ENCODE measurements at places on chromosomes 5 and 9.

- DNase-seq: no peak
Measured at GRCh38 chr5:167565189-167565954, 726.1 kb upstream of the WWC1 start.

GRCh38 chr9:36093384-36093783, 43.1 kb upstream of the GLIPR2 start:
- DNase-seq: no peak

GRCh38 chr5:83253720-83254119, 176.4 kb downstream of the XRCC4 start:
- DNase-seq: no peak

DNA sequence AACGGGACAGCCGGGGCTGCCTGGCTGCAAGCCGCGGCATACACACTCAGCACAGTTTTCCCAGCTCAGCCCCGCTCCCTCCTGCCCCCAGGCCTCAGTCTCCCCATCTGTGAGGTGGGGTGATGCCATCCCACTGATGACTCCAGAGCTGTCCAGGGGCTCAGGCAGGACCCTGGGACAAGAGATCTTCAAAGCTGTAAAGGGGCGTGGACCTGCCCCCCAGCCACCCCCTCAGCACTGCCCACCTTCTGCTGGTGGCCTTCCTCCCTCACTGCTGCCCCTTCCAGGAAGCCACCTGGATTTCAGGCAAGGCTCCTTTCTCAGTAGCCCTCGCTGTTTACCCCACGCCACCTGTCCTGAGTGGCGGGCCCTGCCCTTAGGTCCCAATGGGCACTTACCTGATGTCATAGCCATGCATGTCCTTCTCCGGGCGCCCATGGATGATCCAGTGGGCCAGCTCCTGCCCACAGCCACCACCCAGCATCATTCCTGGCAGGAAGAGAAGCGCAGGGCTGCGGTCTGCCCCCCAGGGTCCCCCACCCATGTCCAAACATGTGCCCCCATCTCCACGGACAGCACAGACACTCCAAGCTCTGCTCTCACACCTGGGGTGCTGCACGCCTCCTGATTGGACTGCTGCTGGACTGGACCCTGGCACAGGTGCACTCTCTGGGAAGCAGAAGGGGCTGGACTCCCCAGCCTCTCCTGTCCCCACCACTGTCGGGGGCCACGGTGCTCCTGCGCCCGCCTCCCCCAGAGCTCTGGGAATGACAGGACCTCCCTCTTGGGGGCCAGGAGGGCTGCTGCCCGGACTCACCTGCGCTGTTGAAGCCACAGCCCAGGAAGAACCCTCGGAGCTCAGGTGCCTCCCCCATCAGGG, 25.7 kb downstream of the SARDH start:
- no peak for DNase-seq

DNA sequence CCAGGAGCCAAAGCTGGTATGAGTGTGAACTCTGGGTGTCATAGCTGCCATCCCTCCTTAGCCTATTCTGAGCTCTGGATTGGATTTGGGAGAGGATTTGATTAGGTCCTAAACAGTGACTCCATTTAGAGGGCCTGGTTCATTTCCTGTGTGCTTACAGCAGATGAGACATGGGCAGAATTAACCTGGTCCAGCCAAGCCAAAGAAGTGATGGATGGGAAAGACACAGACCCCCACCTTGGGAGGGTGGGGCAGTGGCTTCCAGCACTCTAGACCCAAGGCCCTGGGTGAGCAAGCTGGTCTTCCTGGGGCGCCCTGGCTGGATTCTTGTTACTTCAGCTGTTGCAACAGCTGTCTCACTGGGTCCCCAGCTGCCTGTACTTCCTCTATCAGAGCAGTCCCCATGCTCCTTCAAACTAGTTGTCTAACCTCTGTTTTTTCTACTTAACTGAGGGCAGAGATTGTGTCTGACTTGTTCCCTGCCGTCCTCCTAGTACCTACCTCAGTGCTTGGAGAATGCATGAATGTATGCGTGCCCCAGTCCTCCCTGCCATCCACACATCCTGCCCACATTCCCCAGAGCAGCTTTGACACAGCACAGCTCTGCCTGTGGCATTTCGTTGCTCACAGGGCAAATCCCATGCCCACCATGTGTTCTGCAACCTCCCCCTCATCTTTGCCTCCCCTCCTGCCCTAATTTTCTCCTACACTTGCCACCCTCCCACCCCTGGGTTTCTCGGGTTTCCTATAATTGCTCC, 115.9 kb downstream of the RGS3 start:
- DNase-seq: peak; percentile 77

- DNase-seq: peak; percentile 16
Measured at GRCh38 chr5:109688630-109688969, 1.1 kb upstream of the MAN2A1 start.

- no peak for DNase-seq
Measured at GRCh38 chr5:101677961-101678360, 618.1 kb downstream of the SLCO4C1 start.

DNA sequence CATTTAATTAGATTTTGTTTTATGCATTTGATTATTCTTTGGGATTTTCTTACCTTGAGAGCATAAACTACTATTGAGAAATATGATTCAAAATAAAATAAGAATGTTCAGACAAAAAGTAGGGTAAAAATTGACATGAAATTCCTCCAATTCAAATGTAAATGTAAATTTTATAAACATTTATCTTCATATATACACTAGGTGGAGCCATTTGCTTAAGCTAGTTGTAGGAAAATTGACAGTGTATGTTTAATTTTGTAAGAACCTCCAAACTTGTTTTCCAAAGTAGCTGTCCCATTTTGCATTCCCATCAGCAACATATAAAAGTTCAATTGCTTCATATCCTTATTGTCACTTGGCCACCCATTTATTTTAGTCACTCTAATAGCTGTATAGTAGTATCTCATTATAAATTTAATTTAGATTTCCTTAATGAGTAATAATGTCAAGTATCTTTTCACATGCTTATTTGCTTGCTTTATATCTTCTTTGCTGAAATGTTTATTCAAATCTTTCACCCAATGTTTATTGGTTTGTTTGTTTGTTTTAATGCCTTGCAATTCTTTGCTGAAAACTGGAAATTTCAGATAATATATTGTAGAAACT, 37.6 kb upstream of the SLCO6A1 start:
- no peak for DNase-seq

DNA sequence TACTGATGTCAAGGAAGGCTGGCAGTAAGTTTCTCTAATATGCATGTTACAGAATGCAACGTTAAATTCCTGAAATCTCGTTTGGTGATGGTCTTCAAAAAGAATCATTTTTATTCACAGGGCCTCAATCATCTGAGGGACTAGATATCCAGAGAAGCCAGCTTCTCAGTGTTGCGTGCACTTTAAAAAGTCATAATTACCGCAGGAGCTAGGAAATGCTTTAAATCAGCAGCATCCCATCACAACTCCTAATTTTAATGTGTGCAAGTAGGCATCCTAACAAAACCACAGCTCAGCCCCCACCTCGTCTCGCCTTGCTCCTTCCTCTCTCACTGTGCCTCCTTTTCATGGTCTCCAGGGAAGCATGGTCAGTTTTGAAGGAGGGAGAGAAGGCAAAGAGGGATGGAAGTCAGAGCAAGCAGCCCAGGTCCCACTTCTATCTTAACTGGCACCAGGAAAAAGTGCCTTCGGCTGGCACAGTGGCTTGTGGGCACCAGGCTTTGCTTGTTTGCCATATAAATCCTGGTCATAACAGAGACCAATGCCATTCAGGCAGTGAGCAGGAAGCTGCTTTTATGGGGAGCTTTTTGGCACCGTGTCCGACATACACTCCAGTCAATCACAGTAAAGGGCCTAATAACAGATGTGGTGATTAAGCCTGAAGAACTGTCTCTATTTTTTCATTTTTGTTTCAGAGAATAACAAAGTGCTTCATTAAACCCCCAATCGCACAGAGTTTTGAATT, 21.4 kb downstream of the MEGF10 start:
- no peak for DNase-seq

DNA sequence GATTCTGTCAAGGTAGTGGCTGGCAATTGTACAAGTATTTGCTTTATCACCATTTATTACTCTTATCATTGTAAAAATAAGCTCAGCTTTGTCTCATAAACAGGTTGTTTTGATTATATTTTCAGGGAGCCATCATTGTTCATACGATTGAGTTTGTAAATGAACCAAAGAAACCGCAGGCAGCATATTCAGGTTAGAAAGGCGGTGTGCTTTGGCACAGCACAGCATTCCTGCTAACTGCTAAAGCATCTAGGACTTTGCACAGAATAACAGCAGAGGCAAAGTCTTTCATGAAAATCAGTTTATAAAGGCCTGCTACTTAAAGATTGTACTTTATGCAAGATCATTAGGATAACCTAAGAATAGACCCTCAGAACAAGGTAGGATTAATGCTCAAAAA, 281.5 kb upstream of the SLC24A2 start:
- no peak for DNase-seq

DNA sequence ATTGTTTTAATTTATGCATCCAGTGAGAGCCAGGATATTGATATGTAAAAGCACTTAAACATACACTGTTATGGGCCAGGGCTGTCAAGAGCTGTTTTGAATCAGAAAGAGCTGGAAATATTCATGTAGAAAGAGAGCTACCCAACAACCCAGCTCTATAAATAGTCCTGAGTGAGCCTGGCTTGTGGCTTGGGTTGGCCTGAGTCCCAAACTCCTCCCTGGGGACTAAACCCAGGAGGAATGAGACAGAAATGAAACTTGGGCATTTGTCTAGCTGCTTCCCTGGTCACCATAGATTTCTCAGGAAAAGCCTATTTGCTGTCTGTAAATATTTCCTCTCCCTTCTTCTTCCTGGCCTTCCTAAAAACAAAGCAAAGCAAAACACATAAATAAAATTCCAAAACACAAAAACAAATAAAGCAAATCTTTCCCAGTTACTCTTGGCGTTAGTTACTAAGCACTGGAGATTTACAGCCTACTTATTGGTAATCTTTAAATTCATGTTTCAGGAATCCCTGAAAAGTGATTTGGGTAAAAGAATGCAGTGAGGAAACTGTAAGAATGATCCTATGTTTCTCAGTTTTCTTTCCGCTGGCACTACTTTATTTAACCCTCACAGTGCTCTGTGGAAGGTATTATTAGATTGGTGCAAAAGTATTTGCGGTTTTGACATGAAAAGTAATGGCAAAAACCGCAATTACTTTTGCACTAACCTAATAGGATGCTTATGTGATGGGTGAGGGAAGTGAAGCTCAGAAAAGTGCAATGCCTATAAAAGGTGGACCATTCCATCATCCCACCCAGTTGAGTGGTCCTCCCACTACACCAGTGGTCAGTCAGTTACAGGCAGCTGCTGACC, 111.8 kb downstream of the CARTPT start:
- DNase-seq: no peak

- DNase-seq: no peak
Measured at GRCh38 chr5:56011835-56012234, 17.1 kb upstream of the IL6ST start.

GRCh38 chr9:108336575-108336974, 519.2 kb downstream of the ACTL7B start:
- DNase-seq: no peak

DNA sequence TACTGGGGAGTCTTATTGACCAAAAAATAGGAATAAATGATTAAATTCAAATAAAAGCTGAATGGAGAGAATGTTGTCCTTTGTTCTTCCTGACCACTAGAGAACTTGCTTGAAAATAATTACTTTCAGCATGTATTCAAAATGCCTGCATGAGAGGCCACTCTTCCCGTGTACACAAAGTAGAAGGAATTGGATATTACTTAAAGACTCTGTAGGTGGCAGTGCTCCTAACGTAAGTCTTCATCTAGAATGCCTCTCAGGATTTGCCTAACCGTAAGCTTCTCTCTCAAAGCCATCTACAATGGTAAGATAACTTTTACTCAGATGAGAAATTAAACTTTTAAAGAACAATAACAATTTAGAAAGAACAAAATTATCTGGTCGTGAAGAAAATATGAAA, 620.0 kb upstream of the CCNG1 start:
- no peak for DNase-seq

DNA sequence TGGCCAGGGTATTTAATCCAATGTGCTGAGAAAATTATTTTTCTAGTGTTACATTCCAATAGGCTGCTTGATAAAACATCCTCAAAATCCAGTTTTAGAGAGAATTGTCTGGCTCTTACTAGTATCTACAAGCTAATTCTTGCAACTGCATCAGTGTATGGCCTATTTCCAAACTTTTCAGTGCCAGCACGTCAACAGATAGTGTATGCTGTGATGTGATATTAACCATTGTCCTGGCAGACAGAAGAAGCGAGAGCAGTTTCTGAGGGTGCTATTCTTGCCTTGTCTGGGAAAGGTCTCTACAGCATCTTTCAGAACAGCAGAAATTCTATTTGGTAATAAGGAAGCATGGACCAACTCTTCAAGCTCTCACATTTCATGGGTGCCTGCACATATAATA, 174.2 kb upstream of the CDH12 start:
- DNase-seq: no peak

- no peak for DNase-seq
Measured at GRCh38 chr9:113532809-113533190, 69.3 kb downstream of the RGS3 start.

DNA sequence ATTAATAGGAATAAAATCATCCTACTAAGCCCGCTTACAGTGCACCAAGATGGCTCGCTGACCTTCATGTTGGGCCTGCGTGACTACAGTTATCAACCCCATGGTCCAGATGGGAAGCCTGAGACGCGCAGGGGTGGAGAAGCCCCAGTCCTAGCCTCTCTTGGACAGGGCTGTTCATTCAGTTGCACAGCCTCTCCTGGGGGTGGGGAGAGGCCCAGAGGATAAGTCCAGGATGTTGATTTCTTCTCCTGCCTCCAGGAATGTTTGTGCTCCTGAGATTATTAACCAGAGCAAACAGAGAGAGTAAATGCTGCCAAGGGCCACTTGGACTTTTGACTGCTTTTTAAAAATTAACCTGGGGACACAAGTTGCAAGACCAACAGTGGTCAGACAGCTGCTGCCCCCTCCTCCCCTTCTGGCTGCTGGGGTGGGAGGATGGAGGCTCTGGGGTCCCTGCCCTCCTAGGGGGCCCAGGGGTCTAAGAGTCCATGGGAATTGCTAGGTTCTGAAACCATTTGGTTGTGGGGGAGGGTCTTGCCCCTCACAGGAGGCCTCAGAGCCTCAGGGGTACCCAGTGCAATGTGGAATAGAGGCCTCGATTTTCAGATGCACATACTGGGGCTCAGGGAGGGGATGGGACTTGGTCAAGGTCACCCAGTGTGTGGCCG, 2.8 kb upstream of the AMBP start:
- no peak for DNase-seq

- no peak for DNase-seq
Measured at GRCh38 chr9:105858877-105859276, 164.5 kb downstream of the TMEM38B start.

- no peak for DNase-seq
Measured at GRCh38 chr5:87263498-87263897, 4.2 kb upstream of the RASA1 start.

GRCh38 chr5:39700523-39700922, 275.7 kb upstream of the DAB2 start:
- DNase-seq: no peak

DNA sequence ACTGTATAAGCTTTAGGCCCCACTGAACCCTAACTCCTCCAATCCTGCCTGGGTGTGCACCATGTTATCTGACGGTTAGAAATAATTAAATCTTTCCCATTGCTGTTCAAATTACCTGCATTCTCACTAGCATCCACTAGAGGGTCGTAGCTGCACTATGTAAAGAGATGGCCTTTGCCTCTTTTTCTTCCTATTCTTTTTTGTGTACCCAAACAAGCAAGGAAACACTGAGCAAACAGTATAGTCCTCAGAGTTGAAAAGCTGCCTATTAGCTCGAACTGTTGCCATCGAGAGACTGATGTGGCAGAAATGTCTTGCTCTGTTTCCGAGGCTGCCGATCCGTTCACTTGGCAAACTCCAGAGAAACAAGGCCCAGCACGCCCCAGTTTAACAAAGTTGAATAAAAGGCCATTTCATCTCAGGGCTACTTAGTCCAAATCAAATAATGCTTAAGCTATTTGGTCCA, 163.8 kb upstream of the TRPM3 start:
- DNase-seq: peak; percentile 18

GRCh38 chr9:68552700-68553476, 12.2 kb upstream of the TMEM252 start:
- DNase-seq: no peak
